GM23248 (cell line): ENCODE measurements at places on chromosomes 6 and 20. TPM values are rescaled to one million over a fixed set of nuclear protein-coding genes. Genes with fewer than 3 reads are reported as not detected.

Gene USP49
- 0.97 and 2.4 TPM in 2 replicates for total RNA-seq

Gene RUNX2
- 4.4 and 5.7 TPM in 2 replicates for total RNA-seq

Gene HMGCLL1
- total RNA-seq: not detected in 2 replicates

Gene TP53TG5
- total RNA-seq: not detected in 2 replicates

Gene DSP
- 108 and 110 TPM in 2 replicates for total RNA-seq

Gene C2
- total RNA-seq: 1.3 and 2.1 TPM in 2 replicates

Gene NKX2-2
- total RNA-seq: not detected in 2 replicates

Gene MCHR2
- total RNA-seq: not detected in 2 replicates

Gene SLCO4A1
- total RNA-seq: 0.22 TPM in 1 of 2 replicates, not detected in the other

Gene SF3B5
- 131 and 137 TPM in 2 replicates for total RNA-seq

Gene SYCP2L
- not detected in 2 replicates for total RNA-seq

Gene SMOC2
- not detected in 2 replicates for total RNA-seq

Gene RAET1G
- total RNA-seq: 5.2 and 8.9 TPM in 2 replicates

Gene FAM83C
- not detected in 2 replicates for total RNA-seq

Gene CRIP3
- not detected in 2 replicates for total RNA-seq

Gene HEY2
- total RNA-seq: not detected in 2 replicates

Gene TNF
- not detected in 2 replicates for total RNA-seq

Gene TPD52L1
- total RNA-seq: 5.1 and 5.7 TPM in 2 replicates

Gene DOK5
- 10.8 and 11.8 TPM in 2 replicates for total RNA-seq

Gene ANGPT4
- not detected in 2 replicates for total RNA-seq

Gene MACROD2
- total RNA-seq: 1.1 and 3.3 TPM in 2 replicates

Gene MAP7
- 0.76 and 1.9 TPM in 2 replicates for total RNA-seq

Gene OPN5
- total RNA-seq: not detected in 2 replicates

Gene RRAGD
- not detected in 2 replicates for total RNA-seq

Gene TUBB2A
- total RNA-seq: 163 and 190 TPM in 2 replicates

Gene GPR6
- not detected in 2 replicates for total RNA-seq

Gene SLC35D3
- not detected in 2 replicates for total RNA-seq

Gene PTCHD4
- total RNA-seq: 0.51 and 0.76 TPM in 2 replicates

Gene SPDEF
- not detected in 2 replicates for total RNA-seq

Gene INSM1
- not detected in 2 replicates for total RNA-seq

Gene AKAP7
- total RNA-seq: 8.2 and 11.5 TPM in 2 replicates

Gene SDHAF4
- total RNA-seq: 10.9 TPM in 2 replicates

Gene GMPR
- total RNA-seq: 0.63 and 2.2 TPM in 2 replicates

Gene BMP2
- total RNA-seq: 0.38 and 0.76 TPM in 2 replicates

Gene TXNDC5
- total RNA-seq: 471 and 498 TPM in 2 replicates

Gene FAM110A
- total RNA-seq: 2.6 and 5.6 TPM in 2 replicates

Gene PARD6B
- not detected in 2 replicates for total RNA-seq

Gene TPX2
- 35.5 and 39.6 TPM in 2 replicates for total RNA-seq

Gene TRAM2
- total RNA-seq: 174 and 182 TPM in 2 replicates

Gene FAM209B
- not detected in 2 replicates for total RNA-seq

Gene TMEM217
- 1.2 and 4.6 TPM in 2 replicates for total RNA-seq

Gene SNAP91
- total RNA-seq: not detected in 2 replicates

Gene VEGFA
- 197 and 241 TPM in 2 replicates for total RNA-seq

Gene PPP1R16B
- total RNA-seq: not detected in 2 replicates

Gene CCR6
- not detected in 2 replicates for total RNA-seq

Gene SNX14
- 70.1 and 72.4 TPM in 2 replicates for total RNA-seq

Gene TRIM40
- total RNA-seq: not detected in 2 replicates

Gene GRM1
- total RNA-seq: not detected in 2 replicates

Gene MYLK2
- 0.63 TPM in 1 of 2 replicates, not detected in the other for total RNA-seq

Gene GJA10
- not detected in 2 replicates for total RNA-seq

Gene OR12D1
- total RNA-seq: not detected in 2 replicates

Gene PPP1R14C
- total RNA-seq: 6.3 and 8.2 TPM in 2 replicates
